ENCODE measurements at places on chromosomes 1 and 21.
A peak's percentile ranks its signal among the peaks of the same experiment; 100 is the strongest.

DNA sequence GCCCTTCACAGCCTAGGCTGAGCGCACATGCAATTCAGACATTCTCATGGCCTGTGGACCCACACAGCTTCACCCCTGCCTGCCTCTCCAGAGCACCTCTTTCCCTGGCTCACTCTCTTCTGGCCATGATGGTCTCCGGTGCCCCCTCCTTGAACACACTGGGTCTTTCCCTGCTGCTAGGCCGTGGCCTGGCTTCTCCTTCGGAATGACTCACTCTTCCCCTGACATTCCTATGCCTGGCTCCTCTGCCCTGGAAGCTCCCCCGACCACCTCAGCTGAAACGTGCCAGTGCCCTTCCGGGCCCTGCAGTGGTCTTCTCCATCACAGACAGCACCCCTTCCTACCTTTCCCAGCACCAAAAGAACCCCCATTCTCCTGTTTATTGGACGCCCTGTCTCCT, 28.3 kb downstream of the EPHA8 start:
- DNase-seq: no peak

GRCh38 chr21:25639551-25640201, 618 bp downstream of the JAM2 start:
- no peak for DNase-seq

DNA sequence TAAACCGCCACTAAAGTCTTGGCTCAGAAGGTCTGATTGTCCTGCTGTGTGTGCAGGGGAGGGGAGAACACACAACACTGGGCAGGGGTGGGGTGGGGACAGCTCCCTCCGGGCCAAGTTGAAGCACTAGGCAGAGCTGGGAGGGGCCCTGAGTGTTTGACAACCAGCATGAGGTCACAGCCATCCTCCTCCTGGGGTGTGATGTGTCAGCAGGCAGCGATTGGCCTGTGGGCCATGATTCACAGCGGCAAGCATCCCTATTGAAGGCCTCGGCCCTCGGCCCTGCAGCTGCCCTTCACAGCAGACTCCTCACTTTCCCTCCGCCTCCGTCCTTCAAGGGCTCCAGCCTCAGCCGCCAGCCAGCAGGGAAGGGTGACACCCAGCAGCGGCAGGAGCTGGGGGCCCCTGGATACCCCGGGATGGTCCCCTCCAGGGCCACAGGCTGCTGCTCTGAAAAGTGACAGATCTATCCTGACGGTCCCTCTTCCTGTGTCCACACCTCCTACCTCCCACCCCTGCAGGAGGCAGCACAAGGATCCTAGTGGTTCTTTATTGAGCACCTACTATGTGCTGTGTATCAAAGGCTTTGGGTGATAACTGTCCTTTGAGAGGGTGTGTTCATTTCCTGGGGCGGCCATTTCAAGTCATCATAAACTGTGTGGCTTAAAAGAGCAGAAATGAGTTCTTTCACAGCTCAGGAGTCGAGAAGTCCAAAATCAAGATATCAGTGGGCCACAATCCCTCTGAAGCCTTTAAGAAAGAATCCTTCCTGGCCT, 66.0 kb upstream of the SLC25A33 start:
- no peak for DNase-seq

GRCh38 chr1:232533328-232533727, 96.6 kb downstream of the SIPA1L2 start:
- DNase-seq: peak; percentile 93

- DNase-seq: no peak
Observed at GRCh38 chr1:10730985-10731384, 65.5 kb downstream of the CASZ1 start.

DNA sequence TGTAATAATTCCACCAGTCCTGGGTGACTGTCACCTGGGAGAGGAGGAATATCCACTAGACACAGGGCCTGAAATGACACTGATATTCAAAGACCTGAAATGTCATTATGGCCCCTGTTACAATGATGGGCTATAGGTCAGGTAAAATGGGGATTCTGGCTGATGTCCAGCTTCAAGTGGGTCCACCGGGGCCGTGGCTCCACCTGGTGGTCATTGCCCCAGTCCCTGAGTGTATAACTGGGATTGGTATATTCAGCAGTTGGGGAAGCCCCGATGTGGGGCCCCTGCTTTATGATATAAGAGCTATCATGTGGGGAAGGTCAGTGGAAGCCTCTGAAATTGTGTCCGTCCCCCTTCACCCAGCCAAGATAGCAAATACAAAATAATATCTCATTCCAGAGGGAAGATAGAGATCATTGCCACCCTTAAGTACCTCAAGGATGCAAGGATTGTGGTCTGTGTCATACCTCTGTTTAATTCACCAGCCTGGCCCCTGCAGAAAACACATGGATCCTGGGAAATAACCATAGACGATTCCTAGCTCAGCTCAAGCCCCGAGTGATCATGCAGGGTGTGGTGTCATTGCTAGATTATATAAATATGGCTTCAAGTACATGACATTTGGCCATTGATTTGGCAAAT, 19.4 kb downstream of the PLEKHO1 start:
- DNase-seq: peak; percentile 80

GRCh38 chr1:9294910-9295636, 2.4 kb downstream of the SPSB1 start:
- peak; percentile 78 for DNase-seq

- DNase-seq: no peak
Observed at GRCh38 chr1:67679691-67680090, 5.3 kb upstream of the GADD45A start.

DNA sequence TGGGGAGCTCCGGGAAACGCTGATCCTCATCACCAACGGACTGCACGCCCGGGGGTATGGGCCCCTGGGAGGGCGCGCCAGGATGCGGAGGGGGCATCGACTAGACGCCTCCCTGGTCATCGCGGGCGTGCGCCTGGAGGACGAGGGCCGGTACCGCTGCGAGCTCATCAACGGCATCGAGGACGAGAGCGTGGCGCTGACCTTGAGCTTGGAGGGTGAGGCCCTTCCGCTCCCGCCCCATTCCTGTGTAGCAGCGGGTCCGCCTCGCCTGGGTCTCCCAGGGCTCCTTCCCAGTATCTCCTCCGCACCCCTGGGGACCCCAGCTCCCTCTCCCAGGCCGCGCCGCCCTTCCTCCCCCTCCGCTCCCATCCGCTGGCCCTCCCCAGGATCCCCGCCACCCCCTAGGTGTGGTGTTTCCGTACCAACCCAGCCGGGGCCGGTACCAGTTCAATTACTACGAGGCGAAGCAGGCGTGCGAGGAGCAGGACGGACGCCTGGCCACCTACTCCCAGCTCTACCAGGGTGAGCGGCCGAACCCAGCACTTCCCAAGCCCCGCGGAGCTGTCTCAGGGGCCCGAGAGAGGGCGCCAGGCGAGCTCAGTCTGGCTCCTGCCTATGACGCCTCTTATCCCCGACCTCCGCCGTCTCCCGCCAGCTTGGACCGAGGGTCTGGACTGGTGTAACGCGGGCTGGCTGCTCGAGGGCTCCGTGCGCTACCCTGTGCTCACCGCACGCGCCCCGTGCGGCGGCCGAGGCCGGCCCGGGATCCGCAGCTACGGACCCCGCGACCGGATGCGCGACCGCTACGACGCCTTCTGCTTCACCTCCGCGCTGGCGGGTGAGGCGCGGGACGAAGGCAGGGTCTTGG, 5.0 kb downstream of the HAPLN2 start:
- peak; percentile 34 for DNase-seq

- no peak for DNase-seq
Observed at GRCh38 chr1:191674626-191675179, 483.6 kb upstream of the RGS18 start.

DNA sequence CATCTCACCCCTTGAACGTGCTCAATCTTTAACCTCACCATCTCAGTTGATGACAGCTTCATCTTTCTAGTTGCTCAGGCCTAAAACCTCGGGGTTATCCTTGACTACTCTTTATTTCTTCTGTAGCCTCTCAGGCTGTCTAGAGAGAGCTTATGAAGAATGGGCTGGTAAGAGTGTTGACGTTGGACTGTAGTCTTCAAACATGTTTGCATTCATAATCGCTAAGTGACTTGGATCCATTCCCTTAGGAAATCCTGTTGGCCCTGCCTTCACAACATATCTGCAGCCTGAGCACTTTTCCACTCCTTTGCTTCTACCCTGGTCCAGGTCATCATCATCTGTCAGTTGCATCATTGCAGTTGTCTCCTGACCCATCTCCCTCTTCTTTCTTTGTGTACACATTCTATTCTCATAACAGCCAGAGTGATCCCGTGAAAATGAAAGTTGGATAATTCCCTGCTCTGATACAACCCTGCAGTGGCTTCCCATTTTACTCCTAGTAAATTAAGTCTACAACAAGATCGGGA, 10.5 kb downstream of the UCK2 start:
- DNase-seq: no peak

DNA sequence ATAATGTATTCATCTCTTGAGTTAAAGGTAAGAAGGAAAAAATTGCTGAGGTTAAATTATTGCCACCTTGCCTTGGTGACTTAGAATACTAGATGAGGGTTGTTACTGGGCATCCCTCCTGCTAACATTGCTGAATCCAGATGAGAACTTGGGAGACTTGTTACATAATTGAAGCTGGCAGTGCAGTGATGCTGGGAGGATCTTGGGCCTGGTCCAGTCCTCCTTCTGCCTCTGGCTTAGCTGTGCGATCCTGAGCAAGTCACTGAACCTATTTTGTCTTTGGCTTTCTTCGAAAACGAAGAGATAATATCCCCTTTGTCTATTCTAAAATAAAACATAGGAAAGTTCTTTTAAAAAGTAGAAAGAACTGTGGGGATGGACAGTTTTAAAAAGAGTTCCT, 244.9 kb upstream of the NRIP1 start:
- no peak for DNase-seq

GRCh38 chr1:234643111-234643849, 33.3 kb upstream of the IRF2BP2 start:
- no peak for DNase-seq

- no peak for DNase-seq
Observed at GRCh38 chr1:65734979-65735378, 57.7 kb upstream of the PDE4B start.

- no peak for DNase-seq
Observed at GRCh38 chr1:30109853-30110252, 613.5 kb downstream of the MATN1 start.

DNA sequence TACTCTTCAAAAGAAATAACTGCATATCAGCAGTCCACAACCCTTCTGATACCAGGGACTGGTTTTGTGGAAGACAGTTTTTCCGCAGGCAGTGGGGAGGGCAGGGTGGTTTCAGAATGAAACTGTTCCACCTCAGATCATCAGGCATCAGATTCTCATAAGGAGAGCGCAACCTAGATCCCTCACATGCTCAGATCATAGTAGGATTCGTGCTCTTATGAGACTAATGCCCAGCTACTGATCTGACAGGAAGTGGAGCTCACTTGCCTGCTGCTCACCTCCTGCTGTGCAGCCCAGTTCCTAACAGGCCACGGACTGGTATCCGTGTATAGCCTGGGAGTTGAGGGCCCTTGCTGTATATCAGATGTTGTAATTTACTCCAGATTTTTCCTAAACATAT, 11.5 kb downstream of the RO60 start:
- DNase-seq: peak; percentile 56

- peak; percentile 94 for DNase-seq
Observed at GRCh38 chr1:207454046-207454964, at the start of gene CR2. Gene CR2 (plus strand): TSS chr1:207454328. CDS start chr1:207454419, 91 bp downstream.

- no peak for DNase-seq
Observed at GRCh38 chr21:26819740-26820324, 25.4 kb downstream of the ADAMTS1 start.

- DNase-seq: peak; percentile 99
Observed at GRCh38 chr21:34544032-34544496, 32.1 kb upstream of the KCNE1 start.

- DNase-seq: no peak
Observed at GRCh38 chr1:157103268-157103667, 3.7 kb upstream of the ETV3L start.

DNA sequence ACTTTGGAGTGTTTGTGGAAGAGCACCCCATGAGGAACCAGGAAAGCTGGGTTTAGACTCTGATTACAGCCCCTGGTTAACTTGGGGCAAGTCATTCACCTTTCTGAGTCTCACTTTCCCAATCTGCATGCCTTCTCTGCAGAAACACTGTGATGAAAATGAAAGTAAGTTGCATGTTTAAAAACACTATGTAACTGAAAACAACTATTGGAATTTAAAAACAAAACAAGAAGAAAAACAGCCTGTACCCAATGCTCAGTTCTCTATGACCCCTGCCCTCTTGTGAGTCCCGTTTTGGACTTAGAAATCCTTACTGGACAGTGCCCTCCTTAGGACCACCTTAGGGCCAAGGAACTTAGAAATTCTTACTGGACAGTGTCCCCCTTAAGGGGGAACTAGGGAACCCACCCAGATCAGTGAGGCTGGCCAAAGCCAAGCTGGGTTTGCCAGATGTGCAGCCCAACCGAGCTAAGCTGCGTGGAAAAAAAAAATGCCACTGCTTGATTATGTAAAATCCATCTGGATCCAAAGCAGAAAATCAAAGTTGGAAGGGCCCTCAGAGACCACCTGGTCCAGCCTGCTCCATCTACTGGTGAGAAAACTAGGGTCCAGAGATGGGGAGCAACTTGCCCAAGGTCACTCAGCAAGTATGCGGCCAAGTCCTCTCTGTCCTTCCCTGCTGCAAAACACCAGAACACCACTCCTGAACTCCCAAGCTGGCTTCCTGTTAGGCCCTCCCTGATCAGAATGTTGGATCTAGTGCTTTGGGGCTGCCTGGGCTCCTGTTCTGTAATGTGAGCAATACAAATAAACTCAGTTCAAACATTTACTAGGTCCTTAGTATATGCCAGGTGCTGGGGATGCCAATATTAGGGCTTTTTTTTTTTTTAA, 77.7 kb downstream of the MRPL37 start:
- peak; percentile 50 for DNase-seq
